Stimulated activated CD8-positive, alpha-beta memory T cell treated with anti-CD3 and anti-CD28 coated beads, Interleukin-2, amount 100 ng/mL, for 1 hour (primary cell): ENCODE measurements at places on chromosomes 2 and 18.

- DNase-seq: no peak
Measured at GRCh38 chr2:80548469-80548868, 243.9 kb upstream of the LRRTM1 start.

DNA sequence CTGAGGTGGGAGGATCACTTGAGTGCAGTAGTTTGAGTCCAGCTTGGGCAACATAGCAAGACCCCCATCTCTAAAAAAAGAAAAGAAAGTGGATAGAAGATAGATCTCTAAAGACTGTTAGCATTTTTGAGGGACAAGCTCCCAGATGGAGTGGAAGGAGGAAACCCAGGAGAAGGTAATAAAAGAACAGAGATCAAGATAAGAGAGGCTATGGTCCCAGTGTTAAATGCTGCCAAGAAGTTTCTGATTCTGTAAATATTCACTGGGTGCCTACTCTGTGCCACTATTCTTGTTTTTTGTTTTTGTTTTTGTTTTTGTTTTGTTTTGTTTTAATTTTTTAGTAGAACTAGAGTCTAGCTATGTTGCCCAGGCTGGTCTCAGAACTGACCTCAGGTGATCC, 26.2 kb downstream of the FZD5 start:
- no peak for DNase-seq

DNA sequence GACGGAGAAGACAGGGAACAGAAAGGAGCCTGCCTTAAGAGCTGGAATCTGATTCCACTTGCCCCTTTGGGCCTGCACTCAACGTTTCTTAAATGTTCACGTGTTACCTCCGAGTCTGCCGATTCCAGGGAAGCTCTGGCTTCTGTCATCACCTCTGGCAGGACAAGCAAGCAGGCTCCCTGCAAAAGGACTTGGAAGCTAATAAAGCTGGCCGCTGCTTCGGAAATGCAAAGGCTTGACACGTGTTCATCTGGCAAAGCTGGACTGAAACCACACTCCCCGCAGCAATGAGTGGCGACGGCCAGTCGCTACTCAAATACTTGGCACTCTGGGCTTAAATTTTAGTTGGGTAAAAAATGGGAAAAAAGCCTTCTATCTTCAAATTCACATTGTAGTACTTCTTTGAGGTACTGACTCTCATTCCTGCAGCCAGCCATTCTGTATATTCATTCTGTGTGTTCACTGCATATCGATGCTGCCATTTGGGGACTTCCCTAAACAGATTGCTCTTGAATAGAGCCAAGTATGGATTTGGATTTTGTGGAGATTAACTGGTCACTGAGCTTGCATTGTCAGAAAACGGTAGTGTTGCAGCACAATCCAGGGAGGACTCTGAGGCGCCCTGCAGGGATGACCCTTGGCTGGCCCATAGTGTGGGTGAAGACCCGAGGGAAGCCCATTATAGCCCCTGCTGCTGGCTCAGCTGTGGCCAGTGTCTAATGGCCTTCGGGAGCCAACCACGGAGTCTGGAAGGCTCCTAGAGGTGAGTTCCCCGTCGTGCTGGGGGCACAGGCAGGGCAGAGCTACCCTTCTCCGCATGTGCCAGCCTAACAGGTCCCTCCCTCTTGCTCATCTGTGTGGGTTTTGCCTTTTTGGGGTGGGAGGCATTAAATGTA, 231.5 kb downstream of the PRKCE start:
- DNase-seq: no peak

DNA sequence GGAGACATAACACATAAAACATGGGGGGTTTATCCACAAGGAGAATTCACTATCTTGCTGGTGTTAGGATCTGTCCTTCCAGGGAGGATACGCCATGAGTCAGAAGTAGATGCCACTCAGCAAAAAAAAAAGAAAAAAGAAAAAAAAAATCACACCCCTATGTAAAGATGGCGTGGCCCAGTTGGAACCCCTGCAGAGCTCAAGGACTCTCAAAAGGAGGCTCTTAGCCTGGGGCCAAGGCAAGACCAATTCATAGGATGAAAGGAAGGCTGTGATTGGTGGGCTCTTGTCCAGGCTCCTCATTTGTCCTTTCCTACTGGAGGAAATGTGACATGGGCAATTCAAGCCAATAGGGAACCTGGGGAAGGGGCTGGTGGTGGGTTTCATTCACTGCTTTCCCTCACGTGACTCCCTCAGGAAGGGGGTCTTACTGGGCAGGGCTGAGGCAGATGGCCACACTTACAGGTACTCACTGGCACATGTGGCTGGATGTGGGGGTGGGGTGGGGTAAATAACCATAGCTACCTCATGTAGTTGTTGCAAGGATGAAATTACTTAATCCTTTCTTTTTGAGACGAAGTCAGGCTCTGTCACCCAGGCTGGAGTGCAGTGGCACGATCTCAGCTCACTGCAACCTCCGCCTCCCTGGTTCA, 38.7 kb upstream of the HAAO start:
- no peak for DNase-seq

DNA sequence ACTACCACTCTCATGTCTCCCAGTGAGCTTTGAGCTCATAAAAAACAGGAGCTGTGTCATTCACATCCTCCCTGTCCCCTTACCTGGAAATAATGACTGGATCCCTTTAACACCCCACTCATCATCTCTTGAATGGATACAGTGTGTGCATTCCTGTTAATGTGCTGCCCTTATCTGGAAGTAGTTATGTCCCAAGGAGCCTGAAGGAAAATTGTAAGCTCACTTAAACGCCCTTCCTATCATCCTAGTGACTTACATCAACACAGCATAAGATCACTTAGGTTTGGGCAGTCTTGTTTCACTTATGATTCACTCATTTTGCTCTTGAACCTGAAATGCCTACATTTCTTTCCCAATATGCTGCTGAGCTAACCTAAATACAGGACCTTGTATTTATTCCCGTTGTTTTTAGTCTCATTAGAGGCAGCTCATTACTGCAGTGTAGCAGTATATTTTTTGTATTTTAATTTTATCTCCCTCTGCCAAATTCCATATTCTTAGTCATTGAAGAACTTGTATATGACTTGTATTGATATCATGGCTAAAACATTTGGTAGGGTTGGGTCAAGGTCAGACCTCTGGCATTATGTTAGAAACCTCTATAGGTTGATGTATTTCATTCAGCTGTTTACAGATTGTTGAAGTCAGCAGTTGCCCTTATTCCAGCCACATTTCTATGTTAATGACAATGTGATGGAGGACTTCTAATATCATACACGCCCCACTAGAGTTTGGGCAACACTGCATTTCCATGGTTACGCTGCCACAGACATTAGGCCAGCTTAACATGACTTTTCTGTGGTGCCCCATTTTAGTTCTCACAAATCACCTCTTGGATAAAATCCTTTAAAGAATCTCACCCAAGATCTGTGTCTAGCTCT, 72.9 kb downstream of the PKP4 start:
- no peak for DNase-seq

GRCh38 chr2:37767959-37768925, 96.8 kb upstream of the CDC42EP3 start:
- DNase-seq: no peak

DNA sequence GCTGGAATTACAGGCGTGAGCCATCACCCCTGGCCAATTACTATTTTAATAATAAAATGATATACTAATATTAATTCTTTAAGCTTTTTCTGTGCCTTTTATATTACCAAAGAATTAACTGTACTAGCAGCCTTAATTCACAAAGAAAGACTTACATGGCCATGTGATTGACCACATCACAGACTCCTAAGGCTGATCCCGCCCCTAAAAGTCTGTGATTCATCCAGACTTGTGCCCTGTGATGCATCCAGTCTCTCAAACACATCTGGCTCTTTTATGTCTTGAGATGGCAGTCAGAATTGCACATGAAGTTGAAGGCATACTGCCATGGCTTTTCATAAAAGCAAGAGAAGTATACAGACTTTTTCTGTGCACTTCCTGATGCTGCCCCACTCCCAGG, 91.7 kb downstream of the DTNA start:
- DNase-seq: no peak

DNA sequence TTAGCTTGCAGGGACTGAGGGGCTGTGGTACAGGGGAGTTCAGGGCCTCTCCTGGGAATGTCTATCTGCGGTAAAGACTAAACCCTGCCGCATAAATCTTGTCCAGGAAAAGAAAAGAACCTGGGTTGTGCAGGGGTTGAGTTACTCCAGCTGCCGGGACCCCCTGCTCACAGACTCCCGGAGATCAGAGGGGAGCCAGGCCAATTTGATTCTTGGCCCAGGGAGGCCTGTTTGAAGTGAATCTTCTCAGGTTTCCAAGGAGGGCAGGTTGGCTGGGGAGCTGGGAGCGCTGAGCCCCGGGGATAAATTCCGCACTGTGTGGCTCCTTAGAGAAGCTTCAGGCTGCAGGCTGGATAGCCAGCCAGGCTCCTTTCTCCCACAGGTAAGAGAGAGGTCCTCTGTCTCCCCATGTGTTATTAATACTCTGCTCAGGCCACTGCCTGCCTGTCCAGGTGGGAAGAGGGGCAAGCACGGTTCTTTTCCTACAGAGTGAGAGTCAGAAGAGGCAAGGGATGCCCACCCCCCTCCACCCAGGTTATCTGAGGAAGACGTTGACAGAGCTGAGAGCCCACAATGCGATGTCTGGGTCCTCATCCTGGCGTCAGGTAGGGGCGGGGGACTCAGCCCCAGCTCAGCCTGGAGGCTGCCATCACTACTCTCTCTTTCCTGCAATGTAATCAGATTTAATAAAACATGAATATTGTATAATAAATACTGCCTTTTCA, 82.7 kb downstream of the LONRF2 start:
- DNase-seq: no peak

DNA sequence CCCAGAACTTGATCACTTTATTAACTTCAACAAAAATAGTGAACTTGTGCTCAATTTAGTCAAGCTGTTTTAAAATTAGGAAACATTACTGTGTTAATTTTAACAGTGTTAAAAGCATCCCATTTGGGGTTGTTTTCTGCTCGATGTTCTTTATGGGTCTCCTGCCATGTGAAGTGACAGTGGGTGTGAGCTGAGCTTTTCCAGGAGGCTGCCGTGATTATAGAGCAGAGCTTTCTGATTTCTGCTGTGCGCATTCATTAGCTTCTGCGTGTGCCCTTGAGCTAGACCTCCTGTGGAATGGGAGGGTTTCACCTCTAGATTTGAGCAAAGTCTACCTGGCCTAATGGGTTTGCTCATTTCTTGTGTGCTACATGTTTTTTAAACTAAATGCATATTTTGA, 121.5 kb downstream of the WDSUB1 start:
- no peak for DNase-seq

DNA sequence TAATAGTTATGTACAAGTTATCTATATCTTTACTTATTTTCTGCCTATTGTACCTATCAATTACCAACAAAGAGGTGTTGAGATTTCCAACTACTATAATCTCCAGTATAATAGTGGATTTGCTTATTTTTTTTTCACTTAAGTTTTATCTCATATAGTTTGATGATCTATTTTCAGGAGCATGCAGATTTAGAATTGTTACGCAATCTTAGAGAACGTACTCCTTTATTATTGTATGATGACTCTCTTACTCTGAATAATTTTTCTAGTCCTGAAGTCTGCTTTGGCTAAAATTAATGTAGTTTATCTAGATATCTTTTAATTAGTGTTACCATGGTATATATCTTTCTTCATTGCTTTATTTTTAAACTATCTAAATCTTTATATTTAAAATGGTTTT, 205.2 kb downstream of the SCG2 start:
- DNase-seq: no peak

- DNase-seq: no peak
Measured at GRCh38 chr2:68692511-68692910, 42.1 kb upstream of the ARHGAP25 start.

GRCh38 chr2:2898744-2899143, 478.9 kb downstream of the EIPR1 start:
- no peak for DNase-seq

GRCh38 chr2:29920130-29920577, 1.2 kb downstream of the ALK start:
- DNase-seq: no peak

GRCh38 chr2:117702098-117702497, 112.4 kb upstream of the DDX18 start:
- DNase-seq: no peak

DNA sequence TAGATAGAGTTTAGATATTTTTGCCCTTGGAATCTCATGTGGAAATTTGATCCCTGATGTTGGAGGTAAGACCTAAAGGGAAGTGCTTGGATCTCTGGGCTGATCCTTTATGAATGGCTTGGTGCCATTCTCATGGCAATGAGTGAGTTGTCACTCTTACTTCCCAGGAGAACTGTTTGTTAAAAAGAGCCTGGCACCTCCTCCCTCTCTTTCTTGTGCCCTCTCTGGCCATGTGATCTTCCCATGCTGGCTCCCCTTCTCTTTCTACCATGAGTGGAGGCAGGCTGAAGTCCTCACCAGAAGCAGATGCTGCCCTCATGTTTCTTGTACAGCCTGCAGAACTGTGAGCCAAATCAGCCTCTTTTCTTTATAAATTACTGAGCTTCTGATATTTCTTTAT, 276.9 kb downstream of the ZNF804A start:
- no peak for DNase-seq

GRCh38 chr2:42856106-42856860, 63.9 kb upstream of the HAAO start:
- DNase-seq: no peak

GRCh38 chr2:136527560-136527959, 237.8 kb upstream of the THSD7B start:
- no peak for DNase-seq

GRCh38 chr2:134002921-134003320, 251.0 kb upstream of the MGAT5 start:
- no peak for DNase-seq

DNA sequence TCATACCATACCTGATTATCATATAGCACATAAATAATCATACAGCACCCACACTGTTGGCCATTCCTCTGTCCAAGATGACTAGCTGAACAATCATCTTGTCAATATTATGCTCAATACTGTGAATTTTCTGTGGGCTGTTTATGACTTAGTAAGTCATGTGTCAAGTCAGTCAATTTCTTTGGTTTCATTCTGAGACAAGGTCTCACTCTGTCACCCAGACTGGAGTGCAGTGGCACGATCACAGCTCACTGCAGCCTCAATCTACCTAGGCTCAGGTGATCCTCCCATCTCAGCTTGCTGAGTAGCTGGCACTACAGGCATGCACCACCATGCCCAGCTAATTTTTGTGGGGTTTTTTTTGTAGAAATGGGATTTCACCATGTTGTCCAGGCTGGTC, 5.7 kb downstream of the MCM6 start:
- DNase-seq: no peak

DNA sequence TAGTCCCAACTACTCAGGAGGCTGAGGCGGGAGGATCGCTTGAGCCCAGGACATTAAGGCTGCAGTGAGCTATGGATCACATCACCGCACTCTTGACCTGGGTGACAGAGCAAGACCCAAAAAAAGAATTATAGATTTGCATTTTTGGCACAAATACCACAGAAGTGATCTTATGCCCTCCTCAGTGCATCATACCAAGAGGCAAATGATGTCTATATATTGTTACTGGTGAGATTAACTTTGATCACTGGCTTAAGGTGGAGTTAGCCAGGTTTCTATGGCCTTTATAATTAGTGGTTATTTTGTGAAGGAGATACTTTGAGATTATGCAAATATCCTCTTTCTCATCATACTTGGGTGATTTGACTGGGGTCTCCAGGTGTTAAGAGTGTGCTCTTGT, 22.1 kb upstream of the CATIP start:
- DNase-seq: no peak
